ENCODE measurements at places on chromosomes 3 and 15.

DNA sequence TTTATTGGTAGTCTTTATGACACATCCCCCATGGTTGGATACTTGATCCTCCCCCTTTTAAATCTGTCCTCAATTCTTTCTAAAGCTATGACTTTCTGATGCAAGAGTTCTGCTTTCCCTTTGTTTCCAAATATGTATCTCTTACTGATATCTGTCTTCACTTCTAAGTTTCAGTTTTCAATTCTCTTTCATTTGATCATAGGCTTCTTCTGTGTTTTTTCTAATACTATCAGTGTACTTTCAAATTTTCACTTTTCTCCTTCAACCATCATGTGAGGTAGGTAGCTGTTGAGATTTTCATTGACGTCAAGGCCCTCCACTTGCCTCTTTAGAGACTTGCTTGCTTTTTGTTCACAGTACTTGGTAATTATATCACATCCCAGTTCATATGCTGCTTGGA, 436.5 kb downstream of the CNTN4 start:
- no peak for DNase-seq

- DNase-seq = no peak
Observed at GRCh38 chr3:70753572-70753971, 441.1 kb upstream of the MDFIC2 start.

DNA sequence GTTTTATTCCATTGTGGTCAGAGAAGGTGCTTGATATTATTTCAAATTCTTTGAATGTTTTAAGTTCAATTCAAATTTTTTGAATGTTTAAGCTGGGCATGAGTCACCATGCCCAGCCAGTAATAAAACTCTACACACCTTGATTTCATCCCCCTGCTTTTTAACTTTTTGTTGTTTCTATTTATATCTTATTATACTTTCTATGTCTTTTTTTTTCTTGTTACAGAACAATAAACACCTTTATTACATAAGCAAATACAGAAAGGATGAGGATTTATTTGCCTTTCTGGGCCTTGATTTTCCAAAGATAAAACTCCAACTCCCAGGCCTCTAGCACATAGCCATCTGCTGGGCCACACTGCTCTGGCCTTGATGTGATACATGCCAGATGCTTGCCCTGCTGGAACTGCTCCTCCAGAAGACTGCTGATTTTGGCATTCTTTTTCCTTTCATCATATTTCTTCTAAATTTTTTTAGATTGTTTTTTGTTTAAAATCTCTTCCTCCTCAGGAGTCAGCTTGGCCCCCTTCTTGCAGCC, 14.0 kb downstream of the DNAH12 start:
- no peak for DNase-seq

DNA sequence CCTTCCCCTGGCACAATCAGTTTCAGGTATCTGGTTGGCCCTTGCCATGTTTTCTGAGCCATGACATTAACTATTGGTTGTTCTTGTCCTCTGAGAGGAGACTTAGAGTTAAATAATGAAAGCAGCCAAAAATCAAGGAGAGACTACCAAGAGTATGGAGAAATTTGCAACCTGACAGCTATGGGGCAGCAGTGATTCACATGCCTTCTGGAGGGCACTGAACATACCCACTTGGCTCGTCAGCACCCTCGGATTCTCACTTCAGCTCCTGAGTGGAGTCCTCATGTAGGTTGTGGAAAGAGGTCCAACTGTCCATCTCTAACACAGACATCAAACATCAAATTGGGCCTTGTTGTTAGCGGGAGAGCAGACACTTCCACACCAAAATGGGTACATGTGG, 265.6 kb downstream of the EBLN2 start:
- no peak for DNase-seq

- DNase-seq = no peak
Observed at GRCh38 chr3:183212096-183212495, 41.0 kb upstream of the B3GNT5 start.

GRCh38 chr15:99092554-99093172, 12.2 kb upstream of the SYNM start:
- no peak for DNase-seq

DNA sequence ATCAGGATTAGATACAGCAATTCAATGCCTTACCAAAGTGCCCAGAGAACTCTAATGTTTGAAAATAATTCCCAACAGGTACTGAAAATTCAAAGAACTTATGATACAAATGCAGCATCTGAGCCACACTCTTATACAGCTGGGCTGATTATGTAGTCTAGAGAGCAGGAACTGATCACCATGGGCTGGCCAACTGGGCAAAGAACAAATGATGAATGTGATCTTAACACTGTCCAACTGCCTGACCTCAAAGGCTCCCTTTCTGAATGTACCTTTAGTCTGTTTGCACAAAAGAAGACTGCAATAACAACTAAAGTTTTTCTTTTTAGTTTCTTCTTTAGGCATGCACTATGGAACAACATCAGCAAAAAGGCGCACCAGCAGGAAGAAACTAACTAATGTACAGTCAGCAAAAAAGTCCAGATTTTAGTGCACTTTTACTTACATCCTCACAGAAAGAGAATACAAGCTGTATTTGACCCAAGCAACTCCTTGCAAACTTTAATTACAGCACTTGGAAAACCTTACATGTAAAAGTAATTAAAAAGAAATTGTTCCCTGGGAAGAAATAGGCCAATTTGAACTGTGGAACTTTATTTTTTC, 1095.1 kb downstream of the IGSF11 start:
- no peak for DNase-seq

GRCh38 chr15:42154212-42154941, 2.1 kb downstream of the PLA2G4F start:
- DNase-seq = no peak
